ENCODE measurements at places on chromosomes 5 and 9.
A peak's percentile ranks its signal among the peaks of the same experiment; 100 is the strongest.

DNA sequence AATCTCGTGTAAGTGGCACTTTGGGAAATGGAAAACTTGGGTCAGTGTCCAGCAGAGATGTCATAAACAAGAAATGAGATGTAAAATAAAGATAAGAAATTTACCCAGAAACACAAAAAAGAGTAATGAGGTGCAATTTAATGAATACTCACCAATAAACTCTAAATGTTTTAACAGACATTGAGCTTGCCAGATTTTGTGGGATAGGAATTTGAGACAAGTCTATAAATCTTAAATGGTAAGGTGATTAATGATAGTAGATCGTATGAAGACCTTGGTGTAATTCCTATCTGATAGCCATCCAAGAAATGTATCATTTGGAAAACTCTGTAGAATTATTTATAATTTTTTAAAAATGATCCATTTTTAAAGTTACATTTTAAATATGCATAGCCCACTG, 682.4 kb downstream of the MAT2B start:
- no peak for DNase-seq

DNA sequence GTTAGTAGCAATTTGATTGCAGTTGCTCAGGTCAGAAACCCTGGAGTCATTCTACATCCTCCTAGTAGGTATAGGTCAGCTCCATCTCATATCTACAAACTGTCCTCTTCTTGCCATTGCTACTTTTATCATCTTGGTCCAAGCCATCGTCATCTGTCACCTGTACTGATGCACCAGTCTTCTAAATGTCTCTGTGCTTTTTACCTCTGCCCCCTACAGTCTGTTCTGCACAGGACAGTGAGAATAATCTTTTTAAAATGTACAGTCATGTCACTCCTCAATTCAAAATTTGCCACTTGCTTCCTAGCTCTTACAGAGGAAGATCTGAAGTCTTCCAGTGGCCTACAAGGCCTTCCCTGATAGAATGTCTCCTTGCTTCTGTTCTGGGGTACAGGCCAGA, 6.8 kb downstream of the NNT start:
- DNase-seq = no peak

DNA sequence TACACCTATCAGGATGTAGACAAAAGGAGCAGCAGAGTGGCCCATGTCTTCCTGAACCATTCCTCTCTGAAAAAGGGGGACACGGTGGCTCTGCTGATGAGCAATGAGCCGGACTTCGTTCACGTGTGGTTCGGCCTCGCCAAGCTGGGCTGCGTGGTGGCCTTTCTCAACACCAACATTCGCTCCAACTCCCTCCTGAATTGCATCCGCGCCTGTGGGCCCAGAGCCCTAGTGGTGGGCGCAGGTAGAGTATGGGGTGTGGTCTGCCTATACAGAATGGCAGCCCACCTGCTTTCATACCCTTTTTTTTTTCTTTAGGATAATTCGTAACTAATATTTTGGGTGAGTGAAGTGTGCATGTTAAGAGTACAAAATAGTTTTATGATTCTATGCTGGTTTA, 1.1 kb downstream of the SLC27A6 start:
- no peak for DNase-seq

DNA sequence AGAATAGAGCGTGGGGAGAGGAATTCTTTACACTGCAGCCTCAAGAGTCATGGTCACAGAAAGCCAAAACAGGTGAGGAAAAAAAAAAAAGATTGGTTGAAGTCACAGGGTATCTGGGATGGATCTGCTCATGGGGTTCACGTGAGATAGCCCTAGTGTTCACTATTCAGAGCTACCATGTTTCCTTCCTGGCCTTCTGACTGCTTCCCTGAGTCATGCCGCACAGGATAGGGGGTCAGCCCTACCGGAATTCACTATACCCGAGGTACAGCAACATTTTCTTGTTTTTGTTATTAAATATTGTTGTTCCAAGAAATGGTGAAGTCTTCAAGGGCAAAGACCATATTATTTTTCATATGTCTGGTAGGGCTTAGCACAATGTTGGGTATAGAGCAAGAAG, 21.5 kb upstream of the MAN2A1 start:
- no peak for DNase-seq

DNA sequence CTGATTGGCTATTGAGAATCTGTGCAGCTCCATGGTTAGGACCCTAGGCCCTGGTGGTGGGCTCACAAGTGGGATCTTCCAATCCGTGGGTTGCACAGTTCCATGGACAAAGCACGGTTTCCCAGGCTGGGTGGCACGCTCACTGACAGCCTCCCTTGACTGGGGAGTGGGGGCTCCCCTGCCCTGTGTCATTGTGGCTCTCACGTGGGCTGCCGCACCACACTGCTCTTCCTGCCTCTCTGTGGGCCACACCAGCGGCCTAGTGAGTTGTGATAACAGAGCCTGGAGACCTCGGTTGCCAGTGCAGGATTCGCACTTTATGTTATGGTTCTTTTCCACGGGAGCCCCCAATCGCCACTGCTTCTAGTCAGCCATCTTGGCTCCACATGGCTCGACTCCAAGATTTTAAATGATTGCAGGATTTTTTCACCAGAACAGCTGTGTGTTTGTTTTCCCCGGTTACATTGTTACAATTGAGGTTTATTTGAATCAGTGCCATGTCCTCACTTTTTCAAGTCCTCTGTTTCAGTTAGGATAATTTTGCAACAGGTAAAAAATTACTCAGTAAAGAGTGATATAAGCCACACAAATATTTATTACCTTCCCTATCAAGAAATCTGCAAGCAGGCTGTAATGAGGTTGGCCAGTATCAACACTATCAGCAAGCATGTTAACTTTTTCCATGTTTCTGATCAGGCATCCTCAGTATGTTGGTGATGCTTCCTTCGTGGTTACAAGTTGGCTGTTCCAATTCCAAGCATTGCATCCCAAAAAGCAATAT, 253.8 kb downstream of the ZNF608 start:
- no peak for DNase-seq

DNA sequence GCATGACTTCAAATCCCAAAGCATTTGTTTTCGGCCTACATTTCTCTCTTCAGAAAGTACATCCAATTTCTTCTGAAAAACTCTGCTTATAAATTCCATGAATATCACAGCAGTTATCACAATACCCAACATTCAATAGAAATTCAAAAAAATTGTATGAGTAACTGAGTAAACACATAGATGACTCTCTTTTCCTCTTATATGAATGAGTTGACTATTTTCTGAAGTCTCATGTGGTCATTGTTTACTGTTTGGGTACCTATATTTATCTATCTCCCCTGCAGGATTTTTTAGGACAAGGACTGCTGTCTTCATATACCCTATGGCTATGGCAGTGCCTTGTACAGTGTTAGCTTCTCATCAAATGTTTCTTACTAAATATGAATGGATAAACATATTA, 157.1 kb downstream of the HTR1A start:
- no peak for DNase-seq

DNA sequence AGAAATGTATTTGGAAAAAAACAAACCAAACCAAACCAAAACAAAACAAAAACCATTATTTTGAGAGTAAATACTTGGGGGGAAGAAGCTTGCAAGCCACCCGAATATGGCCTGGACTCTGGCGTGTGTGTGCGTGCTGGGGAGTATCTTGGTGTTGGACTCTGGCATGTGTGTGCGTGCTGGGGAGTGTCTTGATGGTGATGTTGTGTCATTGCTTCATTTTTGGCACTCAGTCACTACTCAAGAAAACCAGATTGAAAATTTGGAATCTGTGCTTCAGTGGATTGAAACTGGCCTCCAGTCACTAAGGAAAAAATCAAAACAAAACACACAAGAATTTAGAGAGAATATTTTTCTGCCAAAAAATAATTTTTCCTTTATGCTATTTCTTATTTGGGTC, 76.1 kb downstream of the ARRDC3 start:
- DNase-seq = no peak

- DNase-seq = no peak
These were observed 1.5 kb downstream of the SPOCK1 start for GRCh38 chr5:137497396-137498290.

GRCh38 chr5:68269820-68270219, 54.3 kb downstream of the PIK3R1 start:
- DNase-seq = no peak

DNA sequence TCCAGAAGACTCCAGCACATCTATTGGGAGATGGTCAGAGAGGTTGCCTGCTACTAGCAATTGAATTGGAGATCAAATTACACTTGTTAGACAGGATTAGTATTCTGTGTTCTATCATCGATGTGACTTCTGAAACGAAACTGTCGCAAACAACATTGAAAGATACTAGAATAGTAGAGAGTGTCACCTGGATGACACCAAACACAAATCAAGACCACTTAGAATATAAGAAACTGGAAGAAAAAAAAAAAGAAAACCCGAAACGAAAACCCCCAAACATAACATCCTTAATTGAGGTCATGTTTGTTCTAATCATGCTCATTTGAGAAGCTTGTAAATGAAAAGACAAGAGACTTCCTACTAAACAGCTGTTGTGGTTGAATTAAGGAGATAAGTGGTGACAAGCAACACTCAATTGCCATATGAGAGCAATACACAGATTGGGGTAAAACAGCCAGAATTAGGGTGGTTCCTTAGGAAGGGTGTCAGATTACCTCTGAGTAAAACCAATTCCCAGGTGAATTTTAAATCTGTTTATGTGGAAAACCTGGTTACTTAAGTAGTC, 97.6 kb downstream of the BASP1 start:
- no peak for DNase-seq

DNA sequence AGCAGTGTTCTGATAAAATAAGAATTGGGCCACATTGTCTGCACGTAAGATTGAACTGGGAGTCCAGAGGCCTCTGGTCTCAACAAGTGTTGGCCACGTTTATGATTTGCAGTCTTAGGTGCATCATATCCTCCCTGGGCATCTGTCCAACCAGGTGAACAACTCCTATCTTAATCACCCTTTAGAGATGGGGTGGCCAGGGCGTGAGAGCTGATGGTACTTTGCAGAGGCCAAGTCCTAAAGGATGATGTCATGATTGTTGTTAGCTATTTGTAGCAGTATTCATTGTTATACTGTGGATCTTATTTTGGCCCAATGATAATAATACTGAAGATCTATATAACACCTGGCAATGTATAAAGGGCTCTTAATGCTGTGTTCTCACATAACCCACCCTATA, 73.2 kb upstream of the RARS1 start:
- no peak for DNase-seq

GRCh38 chr9:14189146-14189545, 124.8 kb downstream of the NFIB start:
- DNase-seq = no peak

DNA sequence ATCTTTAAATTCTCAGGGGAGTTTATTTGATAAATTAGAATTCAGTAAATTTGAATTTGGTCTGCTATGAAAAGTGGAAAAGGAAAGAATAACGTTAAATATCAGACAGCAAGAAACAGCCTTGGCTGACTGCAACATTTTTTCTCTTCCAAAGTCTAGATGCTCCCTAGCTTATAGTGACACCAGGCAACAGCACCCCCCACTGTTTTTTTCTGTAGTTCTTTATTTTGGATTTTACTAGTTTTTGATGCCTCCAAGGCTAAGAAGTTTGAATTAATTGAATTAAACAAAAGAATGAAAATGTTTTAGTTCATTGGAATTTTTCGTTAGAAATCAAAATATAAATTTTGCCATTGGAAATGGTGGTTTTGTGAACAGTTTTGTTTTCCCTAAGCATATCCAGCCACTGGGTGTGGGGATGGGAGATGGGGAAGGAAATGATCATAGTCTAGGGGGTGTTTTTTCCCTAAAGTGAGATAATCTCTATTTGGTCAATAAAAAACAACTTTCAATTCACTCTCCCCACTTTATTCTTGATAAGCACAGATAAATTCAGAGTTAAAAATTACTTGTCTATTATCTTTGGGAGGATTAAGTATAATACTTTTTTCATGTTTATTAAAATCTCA, 199.3 kb upstream of the CD180 start:
- DNase-seq = no peak

GRCh38 chr5:58383448-58383847, 76.4 kb downstream of the PLK2 start:
- DNase-seq = no peak

DNA sequence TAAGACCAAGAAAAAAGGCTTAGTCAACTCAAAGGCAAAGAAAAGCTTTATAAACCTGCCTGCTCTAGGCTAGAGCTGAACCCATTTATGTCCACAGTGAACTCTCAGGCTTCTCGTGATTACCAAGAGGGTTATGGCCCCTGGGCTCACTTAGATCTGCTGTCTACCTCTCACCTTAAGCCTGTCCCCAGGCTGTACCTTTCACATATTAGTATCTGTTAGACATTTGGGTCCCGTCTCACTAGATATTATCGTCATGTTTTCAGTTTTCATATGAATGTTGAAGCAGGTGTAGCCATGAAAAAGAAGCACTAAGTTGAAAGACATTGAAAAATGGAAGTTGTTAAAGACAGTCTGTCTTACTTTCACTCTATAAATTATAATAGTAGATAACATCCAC, 75.2 kb upstream of the COX7C start:
- DNase-seq = no peak

GRCh38 chr5:39194466-39195136, 24.8 kb downstream of the FYB1 start:
- DNase-seq = peak; percentile 16

DNA sequence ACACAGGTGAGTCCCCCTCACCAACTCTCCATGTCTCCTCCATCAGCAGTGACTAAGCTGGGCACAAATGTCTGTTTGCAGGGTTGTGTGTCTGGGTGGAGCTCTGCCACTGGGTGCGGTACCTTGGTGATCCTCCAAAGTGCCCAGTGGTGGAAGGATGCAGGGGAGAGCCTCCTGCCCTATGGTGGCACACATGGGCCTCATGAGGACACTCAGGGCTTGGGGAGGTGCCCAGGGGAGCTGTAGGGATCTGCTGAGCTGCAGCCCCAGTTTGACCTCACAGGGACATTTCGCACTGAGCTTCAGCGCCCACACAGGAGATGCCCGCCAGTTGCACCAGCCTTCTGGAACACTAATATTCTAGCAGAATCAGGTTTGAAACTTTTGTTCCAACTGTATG, 29.5 kb downstream of the S1PR3 start:
- DNase-seq = no peak
